Activated naive CD4-positive, alpha-beta T cell treated with anti-CD3 and anti-CD28 coated beads, Interleukin-2, amount 10 ng/mL, durations not matched to agents 7 days and 5 days (primary cell): ENCODE measurements at places on chromosomes 16 and 17.

- no peak for DNase-seq
Observed at GRCh38 chr17:82214012-82214628, 1.5 kb upstream of the CCDC57 start.

DNA sequence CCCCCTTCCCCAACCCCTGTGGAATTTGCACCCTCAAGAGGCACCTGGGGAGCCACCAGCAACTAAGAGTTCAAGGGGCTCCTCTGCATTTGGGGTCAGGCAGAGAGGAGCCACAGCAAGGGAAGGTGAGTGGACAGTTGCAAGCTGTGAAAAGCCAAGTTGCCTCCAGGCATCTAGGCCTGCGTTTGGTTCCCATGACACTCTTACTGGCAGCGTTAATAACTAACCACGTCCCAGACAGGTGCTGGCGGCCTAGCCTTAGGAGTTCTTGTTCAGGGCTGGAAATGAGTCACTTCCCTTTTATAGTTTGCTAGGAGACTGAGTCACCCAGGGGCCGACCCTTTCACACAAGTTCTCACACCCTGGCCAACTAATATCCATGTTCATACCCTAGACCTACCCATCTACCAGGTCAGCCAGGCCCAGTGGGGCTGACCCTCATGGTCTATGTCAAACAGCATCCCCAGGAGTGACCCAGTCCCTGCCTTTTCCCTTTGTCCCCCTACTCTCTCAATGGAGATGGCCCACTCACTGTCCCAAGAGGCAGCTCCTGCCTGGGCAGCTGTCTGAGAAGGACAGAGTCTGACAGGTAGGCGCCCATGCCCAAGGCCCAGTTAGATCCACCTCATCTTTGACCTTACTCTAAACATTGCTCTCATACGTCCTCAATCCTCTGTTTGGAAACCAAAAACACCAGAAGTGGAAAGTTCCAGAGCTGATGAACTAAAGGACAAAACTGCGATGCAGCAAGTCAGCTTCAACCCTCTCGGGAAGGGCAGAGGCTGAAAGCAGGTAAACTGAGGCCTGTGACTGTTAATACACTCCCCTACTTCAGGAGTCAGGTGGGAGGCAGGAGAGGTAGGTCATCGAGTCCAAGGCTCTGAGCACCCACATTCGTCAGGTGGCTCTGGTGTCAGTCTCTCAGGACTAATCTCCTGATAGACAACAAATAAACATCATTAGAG is 300.6 kb downstream of the SOX9 start:
- peak; percentile 24 for DNase-seq

DNA sequence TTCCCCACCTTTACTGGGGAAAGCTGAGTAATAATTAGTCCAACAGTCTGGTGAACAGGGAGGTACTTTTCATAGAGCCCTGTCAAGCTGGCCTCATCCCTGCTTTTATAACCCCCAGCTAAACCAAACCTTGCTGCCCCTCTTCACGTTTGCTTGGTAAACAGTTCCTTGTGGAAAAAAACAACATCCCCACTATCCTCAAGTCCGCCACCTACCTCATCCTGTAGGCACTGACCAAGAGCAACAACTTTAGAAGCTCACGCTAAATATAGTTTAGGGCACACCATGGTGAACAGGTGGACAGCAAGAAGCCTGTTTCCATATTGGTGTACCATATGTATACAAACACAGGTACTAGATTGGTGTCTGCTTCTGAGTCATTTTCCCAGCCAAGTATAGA is 16.5 kb downstream of the NFE2L1 start:
- DNase-seq: no peak

DNA sequence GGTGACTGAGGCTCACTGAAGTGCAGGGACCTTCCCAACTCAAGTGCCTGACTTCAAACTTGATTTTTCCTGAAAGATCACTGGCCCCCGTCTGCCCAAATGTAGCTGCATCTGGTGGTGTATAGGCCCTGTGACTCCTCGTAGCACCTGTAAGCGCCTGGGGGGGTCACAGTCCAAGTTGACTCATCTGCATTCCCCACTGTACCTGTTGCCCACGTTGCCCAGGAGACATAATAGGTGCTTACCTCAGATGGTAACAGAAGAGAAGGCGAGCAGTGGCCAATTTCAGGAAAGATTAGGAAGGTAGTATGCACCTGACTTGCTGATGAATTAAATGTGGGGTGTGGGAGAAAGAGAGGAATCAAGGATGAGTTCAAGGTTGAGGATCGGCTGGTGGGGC is 44.1 kb upstream of the EMP2 start:
- DNase-seq: no peak

DNA sequence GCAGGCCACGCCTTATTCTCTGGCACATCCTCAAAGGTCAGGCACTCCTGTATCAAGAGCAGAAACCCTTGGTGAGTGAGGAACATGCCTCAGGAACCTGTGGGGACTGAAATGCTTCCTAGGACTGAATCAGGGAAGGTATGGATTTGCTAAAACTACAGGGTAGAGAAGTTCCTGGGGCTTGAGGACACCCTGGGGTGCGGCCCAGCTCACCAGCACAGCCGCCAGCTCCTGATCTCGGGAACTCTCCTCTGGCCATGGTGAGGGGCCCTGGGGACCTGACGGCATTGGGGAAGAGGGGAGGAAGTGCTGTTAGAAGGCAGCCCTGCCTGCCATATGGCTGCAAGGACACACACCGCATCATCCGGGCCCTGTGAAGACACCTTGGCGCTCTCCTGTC is 7.5 kb downstream of the ZSCAN10 start:
- DNase-seq: no peak

DNA sequence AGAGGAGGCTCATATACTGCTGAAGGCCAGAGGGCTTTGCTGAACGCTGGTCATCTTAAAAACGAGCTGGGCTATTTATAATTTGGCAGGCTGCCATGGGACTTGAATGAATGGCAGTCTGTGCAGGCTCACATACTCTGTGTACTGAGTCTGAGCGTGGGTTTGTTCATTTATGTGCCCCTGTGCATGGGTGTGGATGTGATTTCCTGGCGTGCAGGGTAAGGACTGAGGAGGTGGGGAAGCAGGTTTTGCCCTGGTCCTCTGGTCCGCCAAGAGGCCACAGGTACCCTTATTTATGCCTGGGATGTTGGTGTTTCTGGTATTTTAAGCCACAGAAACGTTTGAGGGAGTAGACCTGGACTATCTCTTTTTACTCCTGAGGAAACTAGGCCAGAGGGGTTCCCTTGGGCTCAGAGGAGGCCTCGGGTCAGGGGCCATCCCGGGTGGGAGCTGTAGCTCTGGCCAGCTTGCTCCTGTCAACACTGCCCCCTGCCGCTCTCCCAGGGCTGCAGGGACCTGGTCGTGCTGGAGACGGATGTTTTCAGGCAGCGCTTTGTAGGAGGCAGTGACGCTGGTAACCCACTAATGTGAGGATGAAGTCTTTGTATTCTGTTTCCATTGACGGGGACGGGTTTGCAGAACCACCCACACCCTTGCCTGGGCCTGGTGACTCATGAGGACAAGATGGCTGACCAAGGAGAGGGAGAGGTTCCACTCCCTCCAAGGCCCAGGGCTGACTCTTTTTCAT is 184.4 kb downstream of the MSI2 start:
- DNase-seq: peak; percentile 65

DNA sequence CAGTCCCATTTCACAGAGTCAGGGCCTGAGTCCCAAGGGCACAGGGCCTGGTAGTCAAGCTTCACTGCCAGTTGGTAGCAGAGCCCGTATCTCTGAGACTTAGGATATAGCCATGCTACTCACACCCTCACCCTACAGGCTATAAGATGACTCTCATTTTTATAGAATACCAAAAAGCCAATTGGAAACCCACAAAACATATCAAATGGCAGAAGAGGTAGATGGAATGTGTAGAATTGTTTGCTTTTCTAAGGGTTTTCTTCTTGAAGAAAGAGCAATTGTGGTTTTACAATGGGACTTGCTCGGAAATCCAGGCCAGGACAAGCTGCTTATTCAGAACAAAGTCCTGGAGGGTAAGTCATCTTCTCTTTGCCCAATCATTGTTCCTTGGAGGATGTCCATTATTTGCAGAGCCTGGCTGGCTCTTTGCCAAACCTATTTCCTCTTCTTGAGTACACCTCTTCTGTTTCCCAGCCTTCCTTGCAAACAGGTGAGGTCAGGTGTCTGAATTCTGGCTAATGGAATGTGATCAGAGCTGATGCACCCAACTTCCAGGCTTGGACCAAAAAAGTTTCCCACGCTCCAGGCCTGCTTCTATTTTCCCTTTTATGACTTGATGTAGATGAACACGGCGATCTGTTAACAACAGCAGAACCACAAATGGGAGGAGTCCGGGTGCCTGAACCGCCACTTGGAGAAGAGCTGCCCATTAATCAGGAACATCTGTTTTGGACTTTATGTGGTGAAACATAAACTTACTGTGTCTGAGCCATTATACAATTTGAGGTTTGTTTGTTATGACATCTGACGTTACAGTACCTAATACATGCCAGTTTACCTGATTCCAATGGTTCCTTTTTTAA is 16.9 kb upstream of the CCL22 start:
- DNase-seq: no peak

DNA sequence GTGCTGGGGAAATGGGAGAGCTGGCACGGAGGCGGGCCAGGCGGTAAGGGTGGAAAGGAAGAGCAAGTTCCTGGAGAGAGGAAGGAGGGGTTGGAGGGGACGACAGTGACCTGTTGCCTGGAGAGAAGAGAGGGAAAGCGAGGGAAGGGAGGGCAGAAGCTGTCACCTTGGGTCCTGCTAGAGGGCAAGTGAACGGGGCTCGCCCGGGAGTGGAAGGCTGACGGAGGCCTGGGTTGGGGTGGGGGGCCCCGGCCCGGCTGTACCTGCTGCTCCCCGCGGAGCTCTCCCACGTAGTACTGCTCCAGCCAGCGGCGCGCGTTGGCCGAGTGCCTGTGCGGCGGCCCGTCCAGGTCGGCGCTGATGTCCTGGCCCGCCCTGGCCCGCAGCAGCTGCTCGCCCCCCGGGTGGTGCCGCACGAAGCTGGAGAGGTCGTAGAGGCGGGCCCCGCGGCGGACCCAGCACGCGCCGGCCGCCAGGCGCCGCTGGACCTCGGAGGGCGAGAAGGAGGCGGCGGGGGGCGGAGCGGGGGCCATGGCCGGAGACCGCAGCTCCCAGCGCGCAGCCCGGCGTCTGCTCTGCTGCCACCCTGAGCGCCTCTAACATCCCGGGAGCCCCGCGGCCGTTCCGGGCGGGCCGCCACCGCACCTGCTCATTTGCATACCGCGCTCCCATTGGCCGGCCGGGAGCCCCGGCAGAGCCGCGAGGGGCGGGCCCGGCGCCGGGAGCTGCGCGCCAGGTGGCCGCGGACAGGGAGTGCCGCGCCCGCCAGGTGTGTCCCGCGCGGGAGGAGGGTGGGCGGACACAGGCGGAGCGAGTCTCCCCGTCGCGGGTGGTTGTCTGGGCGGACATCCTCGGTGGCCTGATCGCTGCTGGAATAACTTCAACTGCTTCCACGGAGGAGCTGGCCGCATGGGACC is at the start of gene FA2H:
Gene FA2H (minus strand): TSS at position 598 of the 917 bp plus-strand sequence. CDS start 65 bp downstream, at position 533.
- DNase-seq: peak; percentile 86

- DNase-seq: no peak
Observed at GRCh38 chr16:85833219-85833920, 33.9 kb downstream of the COX4I1 start.

DNA sequence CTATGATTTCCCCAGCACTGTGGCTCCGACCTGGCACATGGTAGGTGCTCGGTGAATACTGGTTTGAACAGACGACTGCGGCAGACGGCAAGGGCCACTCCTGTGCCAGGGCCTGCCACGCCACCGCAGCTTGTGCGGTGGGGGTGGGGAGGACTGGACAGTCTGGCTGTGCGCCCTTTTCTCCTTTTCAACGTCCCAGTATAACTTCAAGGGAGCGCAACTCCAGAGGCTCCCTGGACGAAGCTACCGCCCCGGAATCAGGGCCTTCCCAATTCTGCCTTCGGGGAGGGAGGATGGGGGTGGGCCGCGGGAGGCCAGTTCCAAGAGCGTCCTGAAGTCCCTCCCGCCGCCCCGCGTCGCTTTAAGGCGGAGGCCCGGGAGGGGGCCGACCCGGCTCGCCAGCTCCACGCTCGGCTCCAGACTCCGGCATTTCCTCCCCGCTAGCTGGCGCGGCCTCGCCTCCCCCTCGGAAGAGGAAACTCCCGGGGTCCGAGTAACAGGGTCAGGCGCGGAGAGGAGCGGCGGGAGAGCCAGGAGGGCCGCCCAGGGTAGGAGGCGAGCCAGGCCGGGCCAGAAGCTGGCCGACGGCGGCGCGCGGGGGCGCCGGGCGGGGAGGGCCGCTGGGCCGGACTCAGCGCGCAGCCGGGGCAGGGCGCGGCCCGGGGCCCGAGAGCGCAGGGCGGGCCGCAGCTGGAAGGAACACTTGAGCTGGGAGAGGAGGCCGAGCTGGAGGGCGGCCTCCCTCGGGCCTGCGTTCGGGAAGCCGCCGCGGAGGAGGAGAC is at the start of gene ITPRIPL2:
Gene ITPRIPL2 (plus strand): TSS at position 388 of the 782 bp plus-strand sequence. CDS start 498 bp downstream, outside the sequence.
- DNase-seq: no peak

GRCh38 chr16:48128769-48129168 is 27.0 kb downstream of the ABCC12 start:
- no peak for DNase-seq

GRCh38 chr16:87192452-87193073 is 124.6 kb downstream of the C16orf95 start:
- DNase-seq: no peak

DNA sequence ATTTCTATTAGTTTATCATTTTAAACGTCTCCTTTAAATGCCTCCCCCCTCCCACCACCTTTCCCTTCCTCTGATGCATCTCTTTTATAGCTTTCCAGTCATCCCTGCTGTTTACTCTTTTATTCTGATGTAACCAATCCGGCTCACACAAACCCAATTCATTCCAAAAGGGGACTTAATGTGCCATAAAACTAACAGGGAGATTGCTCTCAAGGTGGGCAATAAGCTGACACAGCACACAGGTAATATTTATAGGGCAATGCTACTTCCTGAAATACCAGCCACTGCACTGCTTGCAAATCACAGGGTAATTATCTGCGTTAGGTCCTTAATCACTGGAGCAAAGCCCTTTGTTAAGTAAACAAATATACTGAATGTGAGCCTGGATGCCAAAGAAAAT is 23.3 kb upstream of the CA10 start:
- no peak for DNase-seq

DNA sequence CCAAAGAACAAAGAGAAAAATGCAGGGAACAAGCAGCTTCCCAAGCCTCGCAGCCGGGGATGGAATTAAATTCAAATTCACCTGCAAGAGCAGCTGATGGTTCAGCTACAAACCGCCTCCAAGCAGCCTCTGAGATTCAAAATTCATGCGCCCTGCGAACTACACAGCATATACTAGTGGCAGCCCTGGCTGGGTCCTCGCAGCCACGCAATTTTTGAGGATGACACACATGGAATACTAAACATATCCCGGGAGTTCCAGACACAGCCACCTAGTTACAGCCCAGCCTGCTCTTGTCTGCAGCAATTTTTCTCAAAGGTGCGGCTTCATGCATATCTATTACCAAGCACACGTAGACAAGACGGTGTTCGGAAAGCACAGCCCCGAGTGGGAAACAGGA is 35.9 kb upstream of the KIFC3 start:
- no peak for DNase-seq

GRCh38 chr17:30576326-30576861 is 99.2 kb downstream of the GOSR1 start:
- no peak for DNase-seq

DNA sequence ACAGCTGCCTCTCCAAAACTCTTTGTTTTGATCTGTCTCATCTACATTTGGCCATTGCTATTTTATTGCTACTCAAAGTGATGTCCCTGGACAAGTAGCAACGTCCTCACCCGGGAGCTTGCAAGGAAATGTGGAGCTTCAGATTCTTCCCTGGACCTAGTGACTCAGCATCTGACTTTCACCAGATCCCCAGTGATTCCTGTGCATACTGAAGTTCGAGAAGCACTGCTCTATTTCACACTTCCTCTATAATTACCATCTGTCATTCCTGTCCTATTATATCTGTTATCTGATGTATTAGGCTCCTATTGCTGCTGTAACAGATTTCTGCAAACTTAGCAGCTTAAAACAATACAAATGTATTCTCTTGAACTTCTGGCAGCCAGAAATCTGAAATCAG is 28.5 kb upstream of the VAT1L start:
- DNase-seq: no peak
